ENCODE measurements at places on chromosomes 12 and 14.

- peak; percentile 69 for DNase-seq
These were observed 466.0 kb downstream of the RAD51B start for GRCh38 chr14:68285421-68286179.

- no peak for DNase-seq
These were observed 3.4 kb upstream of the RNASE7 start for GRCh38 chr14:21038441-21039422.

DNA sequence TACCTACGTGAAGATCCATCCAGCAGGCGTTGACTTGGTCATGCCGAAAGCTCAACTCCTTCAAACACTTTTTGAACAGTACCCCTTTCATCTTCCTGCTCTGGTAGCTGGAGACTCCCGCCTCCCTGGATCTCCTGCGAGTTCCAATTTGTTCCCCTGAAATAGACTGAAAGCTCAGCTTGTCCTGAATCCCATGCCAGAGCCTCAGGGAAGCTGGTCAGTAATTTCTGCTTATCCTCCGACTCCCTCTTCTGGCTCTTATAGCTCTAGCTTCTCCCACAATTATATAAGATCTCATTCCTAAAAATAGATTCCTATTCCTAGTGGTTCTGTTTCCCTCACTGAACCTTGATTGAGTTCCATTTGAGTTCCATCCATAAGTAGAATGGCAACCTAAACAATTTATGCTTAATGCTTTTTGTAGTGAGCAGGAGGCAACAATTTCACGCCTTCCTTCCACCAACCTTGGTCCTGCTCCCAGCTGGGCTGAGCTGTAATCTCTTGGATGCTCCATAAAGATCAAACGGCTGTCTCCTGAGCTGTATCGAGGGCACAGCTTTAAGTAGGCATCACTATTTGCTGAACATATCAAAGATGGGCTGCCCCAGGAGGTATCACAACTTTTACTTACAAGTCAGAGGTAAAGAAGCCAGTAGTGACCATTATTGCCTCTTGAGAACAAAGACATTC, 8.0 kb upstream of the TMEM132C start:
- no peak for DNase-seq

DNA sequence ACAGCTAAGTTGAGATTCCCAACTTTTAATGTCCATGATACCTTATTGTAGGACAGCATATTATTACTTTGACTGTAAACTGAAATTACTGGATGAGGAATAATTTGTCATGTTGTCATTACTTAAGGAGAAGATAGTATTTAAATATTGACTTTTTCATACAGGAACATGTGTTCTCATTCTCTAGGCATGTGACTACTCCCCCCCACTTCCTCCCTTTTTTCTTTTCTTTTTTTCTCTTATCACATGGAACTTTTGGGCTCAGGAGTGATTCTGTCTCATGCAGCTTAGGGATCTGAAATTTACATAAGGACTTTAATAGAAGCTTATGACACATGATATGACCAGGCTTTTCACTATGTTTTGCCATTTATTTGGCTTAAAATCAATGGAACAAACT, 127.7 kb upstream of the SLCO1C1 start:
- DNase-seq: no peak

GRCh38 chr12:95605087-95605486, 53.8 kb upstream of the USP44 start:
- DNase-seq: no peak

GRCh38 chr12:25458047-25458552, 95.0 kb downstream of the LMNTD1 start:
- DNase-seq: no peak

GRCh38 chr12:75961878-75962277, 69.7 kb downstream of the PHLDA1 start:
- no peak for DNase-seq

DNA sequence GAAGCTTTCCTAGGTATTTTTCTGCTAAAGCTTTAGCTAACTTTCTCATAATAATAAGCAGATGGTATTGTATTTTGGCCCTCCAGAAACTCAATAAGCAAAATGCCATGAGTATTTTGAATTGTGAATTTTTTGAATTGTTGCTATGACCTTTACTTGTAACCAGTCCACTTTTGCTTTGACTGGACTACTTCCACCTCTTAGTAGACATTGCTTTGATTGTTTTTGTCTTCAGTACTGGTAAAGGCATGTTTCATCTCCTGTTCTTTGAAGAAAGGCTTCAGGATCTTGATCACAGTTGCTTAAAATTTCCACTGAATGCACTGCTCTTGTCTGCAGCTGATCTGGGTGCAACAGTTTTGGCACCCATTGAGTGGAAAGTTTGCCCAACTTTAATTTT, 102.3 kb downstream of the TRMT5 start:
- no peak for DNase-seq

DNA sequence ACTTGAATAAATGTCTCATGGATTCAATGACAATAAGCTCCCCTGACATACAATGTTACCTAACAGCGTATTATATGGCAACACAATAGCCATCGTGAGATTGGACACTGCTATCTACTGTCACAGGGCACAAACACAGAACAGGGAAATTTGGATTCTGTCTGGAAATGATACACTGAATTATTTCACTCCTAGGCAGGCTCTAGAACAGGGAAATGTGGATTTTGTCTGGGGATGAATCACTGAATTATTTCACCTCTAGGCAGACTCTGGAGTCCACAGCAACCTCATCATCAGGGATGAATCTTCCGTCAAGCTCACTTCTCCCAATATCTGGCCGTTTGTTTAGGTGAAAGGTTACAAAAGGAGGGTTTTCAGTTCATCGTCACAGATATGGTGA, 288.8 kb downstream of the TMEM132D start:
- DNase-seq: no peak

- DNase-seq: no peak
These were observed 96.3 kb downstream of the ITPK1 start for GRCh38 chr14:93019367-93019843.

DNA sequence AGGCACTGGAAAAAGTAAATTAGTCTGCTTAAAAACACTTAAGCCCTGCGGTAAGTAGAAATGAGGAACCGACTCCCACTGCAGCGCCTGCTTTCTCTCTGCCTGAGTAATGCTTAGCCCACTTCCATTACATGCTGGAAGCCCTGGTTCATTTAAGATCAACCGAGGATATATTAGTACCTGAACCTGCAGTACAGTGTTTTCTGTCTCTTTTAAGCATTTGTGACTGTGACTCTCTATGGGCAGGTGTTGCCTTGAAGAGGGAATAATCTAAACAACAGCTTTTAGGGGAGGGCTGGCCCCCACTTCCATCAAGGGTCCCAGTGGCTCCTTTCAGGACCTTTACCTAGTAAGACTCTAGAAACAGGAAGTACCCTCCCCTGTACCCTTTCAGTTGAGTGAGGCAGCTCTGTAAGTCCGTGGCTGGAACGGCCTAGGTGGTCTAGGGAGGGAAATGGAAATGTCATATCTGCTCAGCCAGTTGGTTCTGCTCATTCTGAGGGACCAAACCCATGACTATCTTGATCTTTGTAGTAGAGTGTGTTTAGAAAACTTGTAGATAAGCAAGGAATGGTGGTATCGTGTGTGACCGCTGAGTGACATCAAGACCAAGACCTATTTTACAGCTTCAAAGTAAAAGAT, 56.2 kb downstream of the FNTB start:
- DNase-seq: no peak

DNA sequence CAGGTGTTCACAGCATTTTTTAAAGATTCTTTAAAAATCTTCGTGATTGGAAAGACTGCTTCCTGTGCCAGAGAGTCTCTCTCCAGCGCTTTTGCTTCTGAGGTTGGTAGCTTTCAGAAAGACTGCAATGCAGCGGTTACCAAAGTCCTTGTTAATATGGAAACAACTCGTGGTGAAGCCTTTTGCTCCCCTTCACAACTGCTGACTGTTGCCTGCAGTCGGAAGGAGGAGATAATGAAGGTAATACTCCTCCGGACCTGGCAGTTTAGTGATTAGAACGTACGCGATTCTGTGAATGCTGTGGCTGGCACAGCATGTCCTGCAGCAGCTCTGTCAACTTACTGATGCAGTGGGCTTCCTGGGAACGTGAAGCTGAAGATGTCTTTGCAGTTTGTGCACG, 50.9 kb downstream of the TRAF3 start:
- DNase-seq: no peak
